ENCODE measurements at places on chromosomes 7 and 10.

DNA sequence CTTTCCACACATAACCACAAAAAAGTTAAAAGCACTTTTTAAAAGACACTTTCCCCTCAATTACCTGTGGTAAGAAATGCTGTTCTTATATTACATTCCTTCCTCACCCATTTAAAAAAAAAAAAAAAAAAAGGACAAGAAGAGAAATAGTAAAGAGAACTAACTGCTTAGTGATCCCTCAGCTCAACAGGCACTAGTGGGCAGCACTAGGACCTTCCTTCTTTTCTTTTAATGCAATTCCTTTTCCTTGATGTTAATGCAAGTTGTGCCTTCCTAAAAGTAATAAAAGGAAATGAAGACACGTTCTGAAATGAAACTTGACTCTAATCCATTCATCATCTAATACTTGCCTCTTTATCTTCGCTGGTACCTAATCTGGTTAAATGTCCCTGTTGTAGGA is 189.7 kb downstream of the TCF7L2 start:
- DNase-seq, result no peak

- no peak for DNase-seq
These were observed 68.9 kb upstream of the ADO start for GRCh38 chr10:62735464-62736167.

- no peak for DNase-seq
These were observed 33.9 kb downstream of the PWWP2B start for GRCh38 chr10:132430861-132431271.

- DNase-seq, result no peak
These were observed 213.6 kb downstream of the KLF6 start for GRCh38 chr10:3571310-3571825.

GRCh38 chr10:110220398-110220797 is 13.0 kb downstream of the MXI1 start:
- DNase-seq, result no peak

- no peak for DNase-seq
These were observed 1.4 kb downstream of the ZNF282 start for GRCh38 chr7:149196705-149197171.

DNA sequence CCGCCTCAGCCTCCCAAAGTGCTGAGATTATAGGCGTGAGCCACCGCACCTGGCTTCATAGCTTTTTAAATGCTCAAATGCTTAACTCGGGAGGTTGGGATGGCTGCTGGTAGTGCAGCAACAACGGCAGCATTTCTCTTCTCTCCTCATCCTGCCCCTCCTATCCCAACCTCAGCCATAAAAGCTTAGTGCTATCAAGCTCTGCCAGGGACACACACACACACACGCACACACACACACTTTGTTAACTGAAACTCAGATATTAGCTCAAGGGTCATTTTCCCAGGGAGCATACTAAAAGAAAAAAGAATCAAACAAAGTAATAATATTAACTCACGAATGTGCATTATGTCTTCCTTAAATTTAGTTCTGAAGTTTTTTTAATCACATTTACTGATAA is 63.0 kb upstream of the HPS1 start:
- DNase-seq, result no peak

DNA sequence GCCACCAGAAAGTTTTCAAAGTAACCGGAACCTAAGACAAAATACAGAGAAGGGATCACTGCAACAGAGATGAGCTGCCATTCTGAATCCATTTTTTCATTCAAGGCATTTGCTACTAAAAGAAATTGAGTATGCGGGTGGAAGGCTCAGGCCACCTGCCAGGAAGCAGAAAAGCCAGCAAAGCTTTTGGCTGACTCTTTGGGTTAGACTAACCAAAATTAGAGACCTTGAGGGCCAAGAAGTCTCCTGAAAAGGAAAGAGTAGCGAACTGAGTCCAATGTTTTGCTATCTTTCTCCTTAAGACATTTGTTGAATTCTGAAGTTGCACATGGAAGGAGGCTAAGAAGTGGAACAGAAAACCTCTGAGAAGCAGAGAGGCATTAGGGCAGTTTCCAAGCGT is 79.0 kb downstream of the FAS start:
- no peak for DNase-seq

DNA sequence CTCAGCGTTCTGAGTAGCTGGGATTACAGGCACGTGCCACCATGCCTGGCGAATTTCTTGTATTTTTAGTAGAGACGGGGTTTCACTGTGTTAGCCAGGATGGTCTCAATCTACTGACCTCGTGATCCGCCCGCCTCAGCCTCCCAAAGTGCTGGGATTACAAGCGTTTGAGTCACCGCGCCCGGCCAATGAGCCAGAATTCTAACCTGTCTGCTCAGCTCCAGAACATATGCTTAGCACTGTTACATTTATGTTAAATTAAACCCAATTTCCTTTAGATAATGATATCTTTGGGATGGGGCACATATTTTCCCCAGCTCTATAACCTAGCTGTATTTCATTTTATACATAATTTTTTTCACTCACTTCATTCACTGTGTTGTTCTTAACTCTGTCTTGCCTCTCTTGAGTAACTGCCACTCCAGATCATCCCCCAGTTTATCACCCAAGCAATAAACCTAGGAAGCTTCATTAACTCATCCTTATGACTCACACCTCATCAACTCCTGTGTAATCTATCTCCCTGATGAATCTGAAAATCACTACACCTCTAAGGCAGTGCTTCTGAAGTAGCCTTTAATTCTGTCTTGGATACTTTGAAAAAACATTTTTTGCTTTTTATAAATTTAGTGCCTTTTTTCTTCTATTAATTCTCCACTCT is 559.7 kb upstream of the ZWINT start:
- DNase-seq, result peak; percentile 95

GRCh38 chr7:6533893-6534495 is 17.3 kb downstream of the GRID2IP start:
- DNase-seq, result no peak

GRCh38 chr7:91397612-91398011 is 133.4 kb downstream of the FZD1 start:
- no peak for DNase-seq

DNA sequence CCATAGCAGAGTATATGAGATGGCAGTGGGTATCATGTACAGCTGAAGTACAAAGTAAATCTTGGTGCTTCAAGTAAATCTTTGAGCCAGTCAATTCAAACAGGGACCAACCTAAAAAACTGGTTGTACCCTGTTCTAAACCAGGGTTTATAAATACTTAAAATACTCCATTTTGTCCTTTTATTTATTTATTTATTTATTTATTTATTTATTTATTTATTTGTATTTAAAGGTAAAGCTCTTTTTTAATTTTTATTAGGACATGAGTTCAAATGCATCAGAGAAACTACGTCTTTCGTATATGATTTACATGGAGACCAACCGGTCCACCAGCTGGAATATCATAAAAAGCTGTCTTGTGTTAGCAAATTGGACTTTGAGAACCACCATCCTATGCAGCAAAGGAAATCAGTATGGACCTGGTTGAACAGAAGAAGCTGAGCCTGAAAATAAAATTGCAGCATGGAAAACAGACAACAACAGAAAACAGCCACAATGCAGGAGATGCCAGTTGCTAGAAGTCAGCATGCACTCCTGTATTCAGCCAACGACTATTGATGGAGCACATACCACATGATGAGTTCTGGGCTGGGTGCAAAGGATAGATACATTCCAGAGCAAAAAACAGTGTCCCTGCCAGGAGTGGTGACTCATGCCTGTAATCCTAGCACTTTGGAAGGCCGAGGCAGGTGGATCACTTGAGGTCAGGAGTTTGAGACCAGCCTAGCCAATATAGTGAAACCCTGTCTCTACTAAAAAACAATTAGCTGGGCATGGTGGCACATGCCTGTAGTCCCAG is 60.0 kb downstream of the PLXNA4 start:
- DNase-seq, result no peak

DNA sequence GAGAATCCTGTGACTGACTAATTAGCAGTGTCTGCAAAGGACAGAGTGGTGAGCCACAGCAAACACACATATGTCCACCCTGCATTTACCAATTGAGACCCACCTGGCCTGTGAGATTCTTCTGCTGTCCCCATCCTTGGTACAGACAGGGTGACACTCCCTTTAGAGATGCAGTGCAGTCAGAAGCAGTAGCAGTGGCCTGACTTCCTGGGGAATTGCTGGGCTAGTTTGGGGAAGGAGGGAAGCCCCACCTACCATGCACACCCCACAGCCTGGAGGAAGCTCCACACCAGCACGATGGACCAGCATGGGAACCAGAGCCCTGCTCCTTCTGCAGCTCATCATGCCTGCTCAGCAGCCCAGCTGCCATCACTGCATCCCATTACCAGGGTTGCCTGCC is 924.9 kb upstream of the ZNF722 start:
- DNase-seq, result no peak

GRCh38 chr7:55476852-55477780 is 95.2 kb downstream of the VOPP1 start:
- DNase-seq, result no peak

- DNase-seq, result no peak
These were observed 379.0 kb downstream of the SORCS1 start for GRCh38 chr10:106785528-106785927.

DNA sequence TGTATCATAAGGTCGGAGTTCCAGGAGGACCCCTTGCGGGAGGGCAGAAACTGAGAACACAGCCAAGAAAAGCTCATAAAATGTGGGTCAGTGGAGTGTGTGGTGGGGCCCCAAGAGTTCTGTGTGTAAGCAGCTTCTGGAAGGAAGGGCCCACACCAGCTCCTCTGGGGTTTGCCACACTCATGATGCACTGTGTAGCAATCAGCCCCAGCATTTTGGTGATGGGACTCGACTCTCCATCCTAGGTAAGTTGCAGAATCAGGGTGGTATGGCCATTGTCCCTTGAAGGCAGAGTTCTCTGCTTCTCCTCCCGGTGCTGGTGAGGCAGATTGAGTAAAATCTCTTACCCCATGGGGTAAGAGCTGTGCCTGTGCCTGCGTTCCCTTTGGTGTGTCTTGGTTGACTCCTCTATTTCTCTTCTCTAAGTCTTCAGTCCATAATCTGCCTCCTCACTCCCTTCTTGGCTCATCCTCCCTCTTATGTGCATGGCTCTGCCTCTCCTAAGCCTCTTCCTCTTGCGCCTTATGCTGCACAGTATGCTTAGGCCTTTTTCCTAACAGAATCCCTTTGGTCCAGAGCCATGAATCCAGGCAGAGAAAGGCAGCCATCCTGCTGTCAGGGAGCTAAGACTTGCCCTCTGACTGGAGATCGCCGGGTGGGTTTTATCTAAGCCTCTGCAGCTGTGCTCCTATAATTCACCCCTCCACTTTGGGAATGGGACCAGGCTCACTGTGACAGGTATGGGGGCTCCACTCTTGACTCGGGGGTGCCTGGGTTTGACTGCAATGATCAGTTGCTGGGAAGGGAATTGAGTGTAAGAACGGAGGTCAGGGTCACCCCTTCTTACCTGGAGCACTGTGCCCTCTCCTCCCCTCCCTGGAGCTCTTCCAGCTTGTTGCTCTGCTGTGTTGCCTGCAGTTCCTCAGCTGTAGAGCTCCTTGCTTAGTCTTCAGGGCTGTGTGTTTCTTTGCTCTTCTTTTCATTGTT is 17.8 kb downstream of the PRSS2 start:
- DNase-seq, result no peak

All from kidney glomerular epithelial cell (primary cell).